Activated naive CD4-positive, alpha-beta T cell treated with Interleukin-2 at 50 U/mL for 16 hours (primary cell): ENCODE measurements at places on chromosomes 1 and 21.

DNA sequence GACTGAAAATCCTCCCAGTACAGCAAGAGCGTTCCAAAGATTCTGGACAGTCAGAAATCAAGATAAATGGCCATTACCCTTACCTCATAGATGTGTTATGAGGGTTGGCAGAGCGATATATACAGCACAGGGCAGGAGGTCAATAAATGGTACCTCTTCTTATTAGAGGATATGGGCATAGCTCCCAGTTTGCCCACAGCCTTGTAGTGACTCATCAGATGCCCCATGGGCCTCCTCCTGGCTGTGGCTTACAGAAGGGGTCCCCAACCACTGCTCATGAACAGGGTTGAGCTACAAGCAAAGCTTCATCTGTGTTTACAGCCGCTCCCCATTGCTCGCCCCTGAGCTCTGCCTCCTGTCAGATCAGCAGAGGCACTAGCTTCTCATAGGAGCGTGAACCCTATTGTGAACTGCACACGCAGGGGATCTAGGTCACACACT, 7.3 kb upstream of the IFNGR2 start:
- no peak for DNase-seq

DNA sequence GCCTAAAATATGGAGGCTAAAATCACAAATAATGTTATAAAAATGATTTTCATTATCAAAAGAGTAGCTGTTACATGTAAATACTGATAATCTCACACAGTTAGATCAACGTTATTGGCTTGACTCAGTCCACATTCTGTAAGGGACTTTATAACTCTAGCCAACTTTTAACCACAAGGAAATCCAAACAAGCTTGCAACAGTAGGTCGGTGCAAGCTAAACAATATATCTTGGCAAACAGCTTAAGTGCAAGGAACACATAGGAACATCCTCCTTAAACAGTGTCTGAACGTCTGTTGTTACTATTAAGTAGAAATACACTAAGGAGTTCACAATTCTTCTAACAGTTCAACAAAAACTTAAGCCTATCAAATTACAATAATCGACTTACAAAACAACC, 126.7 kb downstream of the EIF4G3 start:
- no peak for DNase-seq

- no peak for DNase-seq
These were observed 35.7 kb upstream of the CDC14A start for GRCh38 chr1:100316622-100317021.

GRCh38 chr1:177472567-177472966, 301.8 kb downstream of the BRINP2 start:
- no peak for DNase-seq

GRCh38 chr1:234208791-234209190, 164.5 kb upstream of the COA6 start:
- DNase-seq: no peak

DNA sequence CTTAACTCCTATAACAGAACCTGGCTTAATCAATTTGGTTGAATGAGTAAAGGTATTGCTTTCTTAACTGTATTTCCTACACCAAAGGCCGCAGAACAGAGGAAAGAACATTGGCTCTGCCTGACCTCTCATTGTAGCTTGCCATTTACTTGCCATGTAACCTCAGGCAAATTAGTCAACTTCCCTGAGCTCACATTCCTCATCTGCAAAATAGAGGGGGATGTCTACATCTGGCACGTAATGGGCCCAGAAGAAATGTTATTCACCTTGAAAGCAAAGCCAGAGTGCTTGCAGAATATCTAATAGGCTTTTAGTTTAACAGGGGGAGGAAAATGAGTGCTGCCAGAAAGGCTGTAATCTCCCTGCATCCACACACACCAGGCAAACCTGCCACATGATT, 44.3 kb downstream of the LAMC2 start:
- no peak for DNase-seq

DNA sequence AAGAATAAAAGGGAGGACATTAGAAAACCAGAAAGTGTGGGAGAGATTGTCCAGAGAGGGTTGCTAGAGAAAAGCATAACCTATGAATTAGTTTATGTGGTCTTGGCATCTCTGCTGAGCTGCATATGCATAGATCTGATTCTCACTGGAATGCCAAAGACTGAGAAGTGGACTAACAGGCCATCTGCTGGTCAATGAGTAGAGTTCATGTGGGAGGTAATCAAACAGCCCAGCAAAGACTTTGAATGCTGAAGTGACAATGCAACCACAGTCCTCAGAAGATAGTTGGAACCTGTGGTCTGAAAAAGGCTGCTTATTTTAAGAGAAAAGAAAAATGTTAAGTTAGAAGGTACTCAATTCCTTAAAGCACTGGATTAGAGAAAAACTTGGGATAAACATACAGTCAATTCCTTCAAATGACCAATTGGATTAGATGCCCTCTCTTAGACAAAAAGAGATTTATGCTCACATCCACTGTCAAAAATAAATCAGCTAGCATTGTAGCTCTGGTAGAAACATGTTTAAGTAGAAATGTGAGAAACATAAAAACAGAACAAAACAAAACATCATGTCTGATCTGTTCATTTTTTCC, 382.8 kb downstream of the AMY1C start:
- no peak for DNase-seq

DNA sequence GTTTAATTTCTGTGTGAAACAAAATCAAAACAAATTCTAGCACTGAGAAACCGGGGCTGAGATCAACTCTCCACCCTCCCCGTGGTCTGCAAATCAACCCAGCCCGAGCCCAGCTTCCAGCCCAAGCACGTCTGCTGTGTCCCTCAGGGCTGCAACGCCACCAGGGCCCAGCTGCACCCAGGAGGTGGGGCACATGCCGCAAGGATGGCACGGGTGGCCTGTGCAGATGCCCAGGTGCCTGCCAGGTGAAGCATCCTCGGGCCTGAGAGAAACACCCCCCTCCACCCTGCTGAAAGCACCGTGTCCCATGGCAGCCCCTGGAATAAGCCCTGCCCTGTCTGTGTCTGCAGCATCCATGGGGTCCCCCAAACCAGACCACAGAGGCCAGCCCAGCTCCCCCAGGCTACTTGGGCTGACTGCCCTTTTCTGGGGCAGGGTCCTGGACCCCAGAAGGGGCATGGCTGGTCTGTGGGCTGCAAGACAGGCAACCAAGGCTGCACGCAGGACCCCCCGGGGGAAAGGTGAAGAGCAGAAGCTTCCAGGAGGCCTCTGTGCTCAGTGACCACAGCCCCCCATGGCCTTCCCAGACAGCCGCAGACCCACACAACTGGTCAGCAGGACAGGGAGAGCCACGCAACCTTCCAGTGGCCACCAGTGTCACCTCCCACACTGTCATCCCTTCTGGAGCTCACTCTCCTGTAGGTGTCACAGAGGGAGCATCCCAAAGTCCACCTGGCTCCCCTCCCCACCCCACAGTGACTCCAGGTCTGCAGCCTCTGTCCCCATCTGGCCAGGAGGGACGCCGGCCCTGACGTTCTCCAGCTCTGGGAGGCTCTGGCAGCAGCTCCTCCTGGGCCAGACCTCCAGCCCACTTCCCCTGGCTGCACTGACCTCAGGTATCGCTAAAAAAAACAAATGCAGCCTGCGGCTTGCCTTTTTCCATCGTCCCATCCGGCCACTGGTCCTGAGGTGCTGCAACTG, 7.7 kb downstream of the WNT9A start:
- no peak for DNase-seq

- peak; percentile 41 for DNase-seq
These were observed 569 bp upstream of the WARS2 start for GRCh38 chr1:119141020-119141424.

DNA sequence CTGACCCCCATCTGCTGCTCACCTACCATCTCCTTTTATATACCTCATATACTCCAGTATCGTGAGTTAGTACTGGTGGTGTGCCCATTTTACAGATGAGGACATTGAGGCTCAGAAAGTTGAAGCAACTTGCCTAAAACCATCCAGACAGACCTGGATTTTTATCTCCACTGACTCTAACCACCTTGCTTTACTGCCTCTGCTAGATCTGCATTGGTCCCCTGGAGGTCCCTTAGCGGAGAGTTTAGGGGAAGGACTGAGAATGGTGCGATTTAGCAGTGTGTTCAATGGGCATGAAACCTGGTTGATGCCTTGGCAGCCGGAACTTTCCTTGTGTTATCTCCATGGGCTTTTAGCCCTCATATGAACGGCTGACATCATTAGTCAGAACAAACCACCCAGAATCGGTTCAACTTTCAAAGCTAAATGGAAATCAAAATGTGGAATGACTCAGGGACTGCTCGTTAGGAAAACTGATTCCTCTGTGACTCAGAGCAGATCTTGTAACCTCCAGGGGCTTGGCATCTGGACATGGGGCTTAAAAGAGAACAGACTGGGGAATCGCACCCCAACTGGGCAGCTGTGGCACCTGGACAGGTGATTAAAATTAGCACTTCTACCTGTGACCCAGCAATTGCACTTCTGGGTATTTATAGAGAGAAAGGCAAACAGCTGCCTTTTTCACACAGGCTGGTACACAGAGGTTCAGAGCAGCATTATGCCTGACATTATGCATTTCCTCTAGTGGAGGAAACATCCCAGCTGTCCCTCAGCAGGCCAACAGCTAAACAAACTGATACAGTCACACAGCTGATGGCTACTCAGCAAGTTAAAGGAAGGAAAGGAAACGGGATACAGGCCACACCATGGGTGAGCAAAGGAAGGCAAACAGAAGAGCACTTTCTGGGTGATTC, 25.3 kb downstream of the TMEM51 start:
- DNase-seq: no peak

GRCh38 chr21:42797522-42797921, 81.8 kb downstream of the WDR4 start:
- DNase-seq: no peak

GRCh38 chr21:45055861-45056260, 18.5 kb upstream of the ADARB1 start:
- DNase-seq: no peak

DNA sequence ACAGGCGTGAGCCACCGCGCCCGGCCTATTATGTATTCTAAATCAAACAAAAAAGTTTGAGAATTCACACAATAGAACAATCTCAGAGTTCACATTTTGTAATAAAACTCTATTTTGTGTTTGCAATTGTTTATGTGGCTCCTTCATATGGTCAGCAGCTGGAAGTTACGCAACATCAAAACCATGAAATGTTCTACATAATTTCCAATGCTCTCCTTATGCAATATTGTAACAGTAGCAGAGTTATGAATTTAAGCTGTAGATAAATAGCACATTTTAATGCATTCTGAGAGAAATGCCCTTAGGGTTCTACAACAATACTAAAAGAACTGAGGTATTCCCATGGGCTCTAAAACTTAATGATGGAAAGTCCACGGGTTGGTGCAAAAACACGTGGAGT, 62.3 kb upstream of the COL11A1 start:
- DNase-seq: no peak

DNA sequence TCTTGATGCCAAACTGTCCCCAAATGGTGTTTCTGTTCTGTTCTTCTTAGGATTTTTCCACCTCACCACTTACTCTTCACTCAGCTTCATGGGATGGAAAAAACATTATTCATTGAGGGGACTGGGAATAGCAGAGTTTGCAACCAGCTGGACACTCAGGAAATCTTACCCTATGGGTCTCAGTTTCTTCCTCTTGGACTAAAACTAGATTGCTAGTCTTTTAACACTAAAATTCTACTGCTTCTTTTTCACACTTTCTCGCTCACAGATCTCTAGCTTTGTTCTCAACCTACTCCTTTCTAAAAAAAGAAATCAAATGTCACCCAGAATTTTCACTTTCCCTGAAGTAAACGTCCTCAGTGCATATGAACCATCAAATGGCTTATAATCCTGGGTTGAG, 4.8 kb downstream of the KMO start:
- no peak for DNase-seq

DNA sequence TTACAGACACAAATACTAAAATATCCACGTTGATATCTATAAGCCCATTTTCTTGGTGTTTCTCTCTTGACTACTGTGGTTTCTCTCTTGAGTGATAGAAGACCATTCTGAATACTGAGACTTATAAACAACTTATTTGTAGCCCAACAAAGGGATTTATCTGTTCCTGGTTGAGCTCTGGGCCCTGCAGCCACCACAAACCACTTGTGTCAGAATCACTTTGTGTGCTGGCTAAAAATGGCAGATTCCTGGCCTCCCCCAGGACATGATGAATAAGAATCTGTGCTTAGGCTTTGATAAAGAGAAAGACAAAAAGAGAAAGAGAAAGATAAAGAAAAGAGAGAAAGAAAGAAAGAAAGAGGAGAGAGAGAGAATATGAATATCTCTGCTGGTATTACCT, 18.9 kb upstream of the MCOLN2 start:
- no peak for DNase-seq

DNA sequence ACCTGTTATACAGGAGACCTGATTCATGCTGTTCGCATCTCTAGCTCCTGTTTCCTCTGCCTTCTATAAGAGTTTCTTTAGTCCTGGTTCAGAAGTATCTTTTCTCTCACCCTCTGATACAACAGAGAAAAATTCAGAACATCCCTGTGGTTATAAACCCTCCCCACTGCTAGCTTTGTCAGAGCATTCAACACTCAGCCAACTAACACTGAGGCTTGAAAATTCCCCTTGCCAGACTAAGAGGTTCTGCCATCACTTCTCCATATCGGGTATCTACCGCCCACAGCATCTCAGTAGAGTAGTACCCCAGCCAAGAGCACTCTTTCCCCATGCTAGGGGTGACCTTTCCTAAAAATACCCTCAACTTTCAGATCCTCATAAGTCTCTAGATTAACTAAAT, 19.6 kb upstream of the PIK3R3 start:
- DNase-seq: no peak

GRCh38 chr1:30089024-30089430, 634.4 kb downstream of the MATN1 start:
- DNase-seq: no peak

DNA sequence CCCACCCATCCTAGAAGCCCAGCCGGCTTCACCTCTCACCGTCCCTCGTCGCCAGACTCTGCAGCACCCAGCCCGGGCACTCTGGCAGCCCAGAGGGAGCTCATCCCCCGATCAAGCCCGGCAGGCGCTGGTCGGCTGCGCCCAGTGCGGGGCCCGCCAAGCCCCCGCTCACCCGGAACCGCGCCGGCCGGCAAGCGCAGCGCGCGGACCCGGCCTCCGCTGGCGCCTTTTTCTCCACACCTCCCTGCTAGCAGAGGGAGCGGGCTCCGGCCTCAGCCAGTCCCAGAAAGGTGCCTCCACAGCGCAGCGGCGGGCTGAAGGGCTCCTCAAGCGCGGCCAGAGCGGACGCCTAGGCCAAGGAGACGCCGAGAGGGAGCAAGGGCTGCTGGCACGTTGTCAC, 2023.3 kb downstream of the NCAM2 start:
- DNase-seq: no peak

GRCh38 chr21:36909901-36910561, 56.4 kb downstream of the HLCS start:
- peak; percentile 40 for DNase-seq

DNA sequence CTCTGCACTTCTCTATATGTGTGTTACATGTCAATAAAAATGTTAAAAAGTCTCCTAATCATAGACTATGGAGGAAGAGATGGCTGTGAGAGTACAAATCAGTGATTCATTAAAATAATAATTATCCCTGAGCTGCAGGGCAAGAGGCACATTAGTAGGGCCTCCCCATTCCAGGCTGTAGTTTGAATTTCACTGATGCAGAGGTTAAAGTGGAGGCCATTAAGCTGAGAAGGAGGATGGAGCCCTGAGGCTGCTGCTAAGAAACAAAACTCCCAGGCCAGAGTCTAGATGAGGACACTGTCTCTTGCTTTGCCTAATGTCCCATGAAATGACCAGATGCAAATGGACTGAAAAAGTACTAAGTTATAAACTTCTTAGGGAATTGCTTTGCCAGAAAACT, 89.1 kb upstream of the WDR26 start:
- no peak for DNase-seq
